Fibroblast of pulmonary artery (primary cell): ENCODE measurements at places on chromosomes 16 and 17.

DNA sequence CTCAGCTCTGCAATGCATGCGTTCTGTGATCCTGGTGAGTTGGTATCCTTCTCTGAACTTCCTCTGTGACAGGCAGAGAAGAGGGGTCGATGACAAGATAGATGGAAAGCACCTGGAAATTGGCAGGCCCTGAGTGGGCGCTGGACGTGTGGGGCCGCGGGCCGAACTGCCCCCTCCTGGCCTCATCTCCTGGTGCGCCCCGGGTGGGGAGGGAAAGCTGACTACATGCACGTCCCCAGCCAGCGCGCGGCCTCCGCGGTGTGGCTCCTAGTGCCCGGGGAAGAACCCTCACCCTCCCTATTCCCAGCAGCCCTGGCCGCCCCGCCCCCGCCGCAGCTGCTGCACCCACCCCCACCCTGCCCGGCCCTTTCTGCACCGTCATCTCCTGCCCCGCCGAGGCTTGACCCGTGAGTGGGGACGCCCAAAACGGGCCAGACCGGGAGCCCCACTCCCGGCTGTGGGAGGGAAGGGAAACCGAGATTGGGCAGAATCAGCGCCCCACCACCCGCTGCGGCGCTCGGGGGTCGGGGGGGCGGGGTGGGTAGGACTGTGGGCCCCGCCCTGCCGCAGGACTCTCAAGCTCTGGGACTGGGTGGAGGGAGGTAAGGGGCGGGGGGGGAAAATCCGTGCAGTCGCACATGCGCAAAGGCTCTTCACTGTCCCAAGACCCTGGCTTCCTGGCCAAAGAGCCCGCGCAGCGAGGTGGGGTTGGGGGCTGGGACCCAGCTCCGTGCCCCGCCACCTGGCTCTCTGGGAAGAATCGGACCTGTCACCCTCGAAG, at the start of gene NOL3:
NOL3 (plus strand) TSS at position 371 of the 781 bp plus-strand sequence.
- peak; percentile 86 for DNase-seq

- no peak for DNase-seq
Observed at GRCh38 chr17:45150911-45151809, 2.9 kb downstream of the HEXIM1 start.

GRCh38 chr16:4180511-4180910, 61.4 kb downstream of the SRL start:
- DNase-seq, result no peak

- DNase-seq, result no peak
Observed at GRCh38 chr17:4540224-4540651, 14.9 kb downstream of the MYBBP1A start.

DNA sequence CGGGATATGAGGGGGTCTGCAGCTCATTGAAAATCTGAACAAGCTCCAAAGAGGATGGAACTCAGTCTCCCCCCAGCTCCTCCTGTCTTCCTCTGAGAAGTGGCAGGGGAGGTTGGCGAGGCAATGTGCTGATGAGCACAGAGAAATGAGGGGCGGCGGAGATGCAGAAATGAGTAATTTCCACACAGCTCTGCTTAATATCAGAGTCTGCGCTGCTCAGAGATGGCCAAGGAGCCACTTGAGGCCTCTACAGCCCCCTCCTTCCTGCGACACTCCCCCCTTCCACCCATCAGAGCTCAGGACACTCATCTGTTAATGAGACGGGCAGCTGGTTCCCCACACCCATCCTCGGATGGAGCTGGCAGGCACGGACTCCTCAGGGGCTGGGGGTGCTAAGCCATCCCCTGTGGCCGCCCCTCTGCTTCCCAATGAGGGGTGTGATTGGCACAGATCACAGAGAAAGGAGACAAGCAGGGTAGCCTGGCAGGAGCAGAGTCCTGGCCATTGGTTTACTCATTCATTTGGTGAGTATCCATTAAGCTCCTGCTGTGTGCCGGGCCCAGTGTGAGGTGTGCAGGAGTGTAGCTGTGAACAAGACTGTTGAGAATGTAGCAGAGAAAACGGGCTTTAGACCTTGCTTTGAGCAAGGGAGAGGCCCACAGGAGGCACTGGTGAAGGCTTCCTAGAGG, 12.7 kb upstream of the CRHR1 start:
- no peak for DNase-seq

DNA sequence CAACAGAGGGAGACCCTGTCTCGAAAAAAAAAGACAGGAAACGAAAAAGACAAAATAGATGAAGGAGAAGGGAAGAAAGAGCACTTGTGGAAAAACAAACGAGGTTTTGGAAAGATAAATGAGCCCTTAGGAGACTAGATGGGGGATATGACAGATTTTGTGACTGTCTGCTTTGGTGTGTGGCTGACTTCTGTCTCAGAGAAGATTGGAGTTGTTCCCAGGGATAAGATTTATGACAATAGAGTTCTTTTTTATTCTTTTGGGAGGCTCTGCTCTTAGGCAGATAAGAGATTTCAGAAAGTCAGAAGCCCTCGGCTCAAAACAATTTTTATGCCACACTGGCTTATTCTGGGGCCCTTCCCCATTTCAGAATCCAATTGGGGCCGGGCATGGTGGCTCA, 73.9 kb upstream of the ATF7IP2 start:
- no peak for DNase-seq

DNA sequence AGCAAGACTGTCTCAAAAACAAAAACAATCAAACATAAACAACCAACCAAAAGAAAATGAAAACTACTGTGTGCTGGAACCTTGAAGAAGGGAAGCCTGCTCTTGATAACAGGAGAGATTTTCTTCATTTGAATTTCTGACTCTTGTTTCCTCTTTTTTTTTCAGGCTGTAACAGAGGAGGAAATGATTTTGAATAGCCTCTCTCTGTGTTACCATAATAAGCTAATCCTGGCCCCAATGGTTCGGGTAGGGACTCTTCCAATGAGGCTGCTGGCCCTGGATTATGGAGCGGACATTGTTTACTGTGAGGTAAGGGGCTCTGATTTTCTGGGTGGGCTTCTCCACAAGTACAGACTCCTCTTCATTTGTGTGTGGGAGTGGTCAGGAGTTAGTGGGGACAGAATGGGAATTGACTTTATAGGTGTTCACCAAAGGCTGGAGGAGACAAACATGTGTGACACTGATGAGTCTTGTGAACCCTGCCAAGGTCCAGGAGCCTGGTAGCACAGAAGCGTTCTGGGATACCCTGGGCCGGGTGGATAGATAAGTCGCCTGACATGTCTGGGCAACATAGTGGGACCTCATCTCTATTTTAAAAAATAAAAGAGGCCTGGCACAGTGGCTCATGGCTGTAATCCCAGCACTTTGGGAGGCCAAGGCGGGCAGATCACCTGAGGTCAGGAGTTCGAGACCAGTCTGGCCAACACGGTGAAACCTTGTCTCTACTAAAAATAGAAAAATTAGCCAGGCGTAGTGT, 14.9 kb downstream of the DUS2 start:
- DNase-seq, result no peak

DNA sequence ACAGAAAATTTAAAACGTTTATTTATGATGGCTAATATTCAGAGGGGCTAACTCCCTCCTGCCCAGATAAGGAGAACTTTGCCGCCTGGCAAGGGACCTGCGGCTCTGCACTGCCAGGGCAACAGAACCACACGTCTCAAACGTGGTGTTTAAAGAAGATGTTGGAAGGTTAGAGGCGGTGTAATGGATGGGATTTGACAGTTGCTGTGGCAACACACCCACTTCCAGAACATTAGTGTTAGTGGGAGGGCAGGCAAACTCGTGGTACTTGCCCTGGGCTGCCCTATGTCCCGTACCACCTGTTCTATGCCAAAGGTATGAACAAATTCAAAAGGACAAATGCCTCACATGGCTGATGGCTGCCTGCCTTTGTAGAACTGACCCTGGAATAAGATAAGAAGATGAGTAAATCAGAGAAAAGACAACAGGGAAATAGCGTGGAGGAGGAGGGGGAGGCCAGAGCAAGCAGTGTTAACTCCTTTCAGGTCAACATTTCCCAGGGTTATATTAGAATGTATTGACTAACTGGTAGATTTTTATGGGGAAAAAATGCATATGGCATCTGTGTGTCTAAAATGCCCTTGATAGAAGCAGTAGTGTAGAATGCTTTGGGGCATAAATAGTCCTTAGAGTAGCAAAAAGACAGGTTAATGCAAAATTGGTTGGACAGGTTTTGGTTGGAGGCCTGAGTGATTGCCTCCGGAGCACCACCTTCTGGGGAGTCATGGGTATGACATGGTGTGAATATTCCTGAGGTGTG, 30.8 kb downstream of the HLF start:
- peak; percentile 66 for DNase-seq

GRCh38 chr17:27990100-27990499, 52.4 kb upstream of the NLK start:
- no peak for DNase-seq

DNA sequence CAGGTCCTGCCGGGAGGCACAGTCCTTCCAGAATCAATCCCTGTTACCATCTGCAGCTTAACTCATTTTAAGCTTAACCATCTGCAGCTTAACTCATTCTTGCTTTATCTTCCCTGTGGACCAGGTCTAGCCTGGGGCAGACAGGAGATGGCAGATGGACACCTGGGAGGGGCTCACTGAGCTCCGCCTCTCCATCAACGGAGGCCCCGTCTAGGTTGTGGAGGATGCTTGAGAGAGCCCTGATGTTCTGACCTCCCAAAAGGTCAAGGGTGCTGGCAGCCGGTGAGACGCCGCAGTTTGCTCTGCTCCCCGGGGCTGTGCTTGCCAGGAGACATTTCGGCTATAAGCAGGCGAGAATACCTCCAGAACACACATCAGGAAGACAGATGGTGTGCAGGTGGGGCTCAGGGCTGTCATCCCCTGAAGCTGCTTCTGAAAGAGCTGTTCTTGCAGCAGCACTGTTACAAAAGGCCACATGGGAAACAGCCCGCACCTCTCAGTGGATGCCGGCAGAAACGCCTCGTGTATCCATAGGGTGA, 41.3 kb downstream of the BAIAP2 start:
- no peak for DNase-seq

- no peak for DNase-seq
Observed at GRCh38 chr16:12311877-12312276, 335.3 kb downstream of the SNX29 start.

GRCh38 chr17:9256751-9257629, 235.7 kb downstream of the NTN1 start:
- no peak for DNase-seq

DNA sequence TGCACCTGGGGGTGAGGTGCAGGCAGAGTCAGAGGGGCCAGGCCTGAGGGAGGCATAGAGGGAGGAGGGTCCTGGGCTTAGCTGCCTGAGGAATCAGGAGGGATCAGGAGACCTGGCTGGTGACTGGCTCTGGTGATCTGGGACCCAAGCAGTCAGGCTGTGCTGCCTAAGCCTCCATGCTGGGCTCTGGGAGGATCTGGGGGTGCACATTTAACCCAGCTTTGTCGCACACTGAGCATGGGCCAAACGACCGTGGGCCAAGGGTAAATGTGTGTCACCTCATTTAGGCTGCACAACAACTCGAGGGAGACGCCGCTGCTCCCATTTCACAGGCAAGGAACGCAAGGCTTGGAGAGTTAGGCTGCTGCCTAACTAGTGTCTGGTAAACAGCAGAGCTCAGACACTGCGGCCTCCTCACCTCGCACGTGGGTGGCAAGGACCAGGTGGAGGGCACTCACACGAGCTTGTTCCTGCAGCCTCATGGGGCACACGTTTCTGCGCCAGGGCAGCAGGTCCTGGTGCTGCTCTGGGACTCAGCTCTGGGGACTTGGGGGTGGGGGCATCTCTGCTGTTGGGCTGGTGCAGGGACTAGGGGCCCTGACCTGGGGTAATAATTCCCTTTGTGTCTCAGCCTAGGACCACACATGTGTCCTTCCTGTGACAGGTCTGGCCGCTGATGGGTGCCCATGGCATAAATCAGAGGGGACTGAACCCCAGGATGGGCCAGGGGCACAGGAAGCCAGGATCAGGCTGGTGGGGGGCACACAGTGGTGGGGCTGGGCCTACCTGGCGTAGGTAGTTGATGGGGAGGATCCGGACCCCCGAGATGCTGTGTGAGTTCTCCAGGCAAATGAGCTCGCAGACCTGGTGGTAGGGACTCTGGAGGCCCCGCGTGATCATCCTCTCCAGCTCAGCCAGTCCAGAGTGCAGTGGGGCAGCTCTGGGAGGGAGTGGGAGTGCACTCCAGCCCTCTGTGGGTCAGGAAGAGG, 18.7 kb downstream of the TMEM235 start:
- no peak for DNase-seq

DNA sequence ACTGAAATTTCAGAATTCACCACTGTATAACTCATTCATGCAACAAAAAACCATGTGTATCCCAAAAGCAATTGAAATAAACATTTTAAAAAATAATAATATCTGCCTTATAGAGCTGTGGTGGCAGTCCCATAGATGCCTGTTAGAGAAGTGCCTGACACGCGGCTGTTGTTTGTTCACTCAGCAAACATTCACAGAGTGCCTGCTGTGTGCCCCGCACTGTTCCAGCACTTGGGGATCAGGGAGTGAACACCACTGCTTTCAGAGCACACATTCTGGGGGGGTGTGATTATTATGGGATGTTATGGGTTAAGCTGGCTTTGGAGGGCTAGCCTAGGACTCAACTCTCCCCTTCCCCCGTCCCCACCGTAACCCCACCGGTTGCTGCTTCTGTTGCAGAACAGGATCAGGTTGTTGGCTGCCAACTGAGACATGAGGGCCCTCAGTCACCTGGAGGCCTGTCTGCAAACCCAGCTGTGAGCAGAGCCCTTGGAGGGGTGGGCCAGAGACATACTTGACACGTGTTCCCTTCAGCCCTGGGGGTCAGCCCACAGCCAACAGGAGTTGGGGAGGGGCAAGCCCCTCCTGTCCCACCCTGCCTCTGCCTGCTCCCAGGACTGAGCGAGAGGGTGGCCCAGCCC, 103.3 kb upstream of the CIBAR2 start:
- no peak for DNase-seq

DNA sequence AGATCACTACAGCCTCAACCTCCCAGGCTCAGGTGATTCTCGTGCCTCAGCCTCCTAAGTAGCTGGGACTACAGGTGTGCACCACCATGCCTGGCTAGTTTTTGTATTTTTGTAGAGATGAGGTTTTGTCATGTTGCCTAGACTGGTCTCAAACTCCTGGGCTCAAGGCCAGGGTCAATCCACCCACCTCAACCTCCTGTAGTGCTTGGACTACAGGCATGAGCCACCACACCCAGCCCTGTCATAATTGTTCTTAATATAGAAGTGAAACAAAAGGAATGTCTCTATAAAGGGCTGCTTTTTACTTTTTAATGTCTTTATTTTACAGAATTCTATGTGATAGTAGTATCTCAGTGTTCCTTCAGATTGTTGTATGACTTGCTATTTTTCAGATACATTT, 345.2 kb upstream of the TBX2 start:
- no peak for DNase-seq

- DNase-seq, result no peak
Observed at GRCh38 chr17:41424111-41424635, at the start of gene KRT37. KRT37 (minus strand) TSS chr17:41424585; CDS start chr17:41424523, 62 bp downstream.

DNA sequence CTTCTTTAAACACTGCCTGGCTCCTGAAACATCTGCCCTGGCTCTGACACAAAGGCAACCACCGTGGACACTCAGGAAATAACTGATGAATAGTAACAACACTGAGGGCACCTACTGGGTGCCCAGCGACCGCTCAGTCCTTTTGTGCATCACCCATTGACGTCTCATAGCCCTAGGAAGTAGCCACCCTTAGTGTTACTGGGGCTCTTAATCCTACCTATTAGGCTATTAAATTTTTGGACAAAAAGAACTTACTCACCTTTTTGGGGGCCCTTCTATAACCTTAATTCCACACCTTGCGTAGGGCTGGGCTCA, 11.7 kb downstream of the PPL start:
- DNase-seq, result no peak

GRCh38 chr17:60599220-60599619, 773 bp upstream of the PPM1D start:
- no peak for DNase-seq

GRCh38 chr17:13635951-13636350, 34.2 kb upstream of the HS3ST3A1 start:
- peak; percentile 76 for DNase-seq

GRCh38 chr16:57873218-57873617, 70.9 kb upstream of the KIFC3 start:
- DNase-seq, result no peak

- no peak for DNase-seq
Observed at GRCh38 chr16:49049191-49049590, 232.4 kb downstream of the CBLN1 start.
